T-helper 1 cell (primary cell): ENCODE measurements at places on chromosomes 6 and 20.
A peak's percentile ranks its signal among the peaks of the same experiment; 100 is the strongest.

DNA sequence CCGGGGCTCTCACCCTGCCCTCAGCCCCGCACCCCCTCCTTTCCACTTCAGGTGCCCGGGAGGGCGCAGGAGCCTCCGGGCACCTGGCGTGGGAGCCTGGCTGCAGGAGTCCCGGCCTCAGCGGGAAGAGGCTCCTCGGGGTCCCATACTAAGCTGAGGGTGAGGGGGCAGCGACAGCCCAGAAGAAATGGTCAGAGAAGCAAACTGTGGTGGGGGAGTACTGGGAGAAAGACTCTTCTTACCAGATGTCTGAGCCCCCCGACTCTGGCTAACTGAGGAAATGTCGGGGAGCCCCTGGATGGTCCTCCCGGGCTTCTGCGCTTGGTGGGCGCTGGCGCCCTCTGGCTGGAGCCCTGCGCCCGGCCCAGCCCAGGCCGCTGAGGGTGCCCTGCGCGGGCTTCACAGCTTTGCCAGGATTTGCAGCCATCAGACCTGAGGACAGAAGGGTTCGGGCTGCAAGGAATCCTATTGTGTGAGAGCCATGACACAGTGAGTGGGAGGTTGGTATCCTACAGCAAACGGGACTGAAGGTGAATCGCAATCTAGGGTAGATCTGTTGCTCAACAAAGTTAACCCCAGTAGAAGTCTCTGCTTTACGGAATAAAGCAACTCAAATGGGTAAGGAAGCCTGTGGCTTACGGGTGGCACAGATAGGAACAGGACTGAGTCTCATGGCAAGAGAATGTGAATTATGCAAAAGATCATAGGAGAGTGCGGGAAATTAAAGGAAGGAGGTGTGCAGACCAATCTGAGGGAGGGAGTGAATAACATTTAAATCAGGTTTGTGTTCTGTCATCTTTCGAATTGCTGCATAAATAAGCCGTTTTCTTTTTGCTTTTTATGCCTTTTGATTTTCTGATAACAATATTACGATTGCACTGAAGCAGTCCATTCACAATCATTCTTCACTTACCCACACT lies 639 bp upstream of the RCAN2 start:
- peak; percentile 9 for DNase-seq

- no peak for DNase-seq
These were observed 28.0 kb upstream of the ANGPT4 start for GRCh38 chr20:944148-944547.

- DNase-seq = no peak
These were observed 1.5 kb upstream of the ADNP start for GRCh38 chr20:50932691-50933280.

GRCh38 chr6:68226460-68226859 lies 408.6 kb upstream of the ADGRB3 start:
- no peak for DNase-seq

GRCh38 chr6:53011979-53012378 lies 16.9 kb upstream of the GSTA4 start:
- no peak for DNase-seq

DNA sequence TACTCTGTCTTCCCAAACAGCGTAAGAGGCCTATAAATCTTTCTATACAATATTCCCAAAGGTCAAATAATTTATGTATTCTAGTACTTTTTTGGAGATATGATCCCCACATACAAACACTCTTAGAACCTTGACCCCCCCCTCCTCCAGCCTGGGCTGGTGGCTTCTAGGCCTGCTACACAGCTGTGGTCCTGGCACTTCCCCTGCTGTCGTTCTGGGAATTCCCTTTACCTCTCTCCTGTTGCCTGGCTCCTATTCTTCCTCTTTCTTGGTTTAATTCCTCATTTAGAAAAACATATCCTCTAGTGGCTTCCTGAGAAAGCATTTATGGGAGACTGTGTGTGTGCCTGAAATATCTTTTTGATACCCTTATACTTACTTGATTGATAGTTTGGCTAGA lies 4.1 kb upstream of the TXLNB start:
- no peak for DNase-seq

DNA sequence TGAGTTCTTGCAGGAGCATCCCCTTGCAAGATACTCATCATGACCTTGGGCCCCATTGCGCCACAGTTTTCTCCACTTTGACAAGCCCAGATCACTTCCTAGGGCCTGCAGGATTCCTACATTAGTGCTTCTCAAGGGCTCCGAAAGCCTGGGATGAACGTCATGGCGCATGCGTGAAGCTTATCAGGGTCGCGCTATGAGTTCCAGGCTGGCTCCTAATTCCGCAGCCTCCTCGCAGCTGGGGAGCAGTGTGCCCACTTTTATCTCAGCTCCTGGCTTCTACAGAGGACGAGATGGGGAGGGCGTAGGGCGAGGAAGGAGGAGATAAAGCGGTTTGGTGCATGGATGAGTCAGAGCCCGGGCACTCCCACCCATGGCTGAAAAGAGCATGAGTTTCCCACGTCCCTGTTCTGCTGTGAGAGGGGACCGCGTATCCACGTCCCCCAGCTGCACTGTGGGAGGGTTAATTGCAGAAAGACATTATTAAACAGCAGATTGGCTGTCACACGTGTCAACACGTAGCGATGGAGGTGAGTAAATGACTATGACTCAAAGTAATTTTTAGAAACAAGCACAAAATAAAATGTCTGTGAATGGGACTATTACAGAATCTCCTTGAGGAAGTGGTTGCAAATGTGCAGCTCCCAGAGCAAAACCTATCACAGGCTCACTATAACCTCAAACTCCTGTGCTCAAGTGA lies 72.9 kb upstream of the DSP start:
- no peak for DNase-seq

- no peak for DNase-seq
These were observed 783.7 kb downstream of the FRK start for GRCh38 chr6:115276881-115277565.

- DNase-seq = no peak
These were observed 231.3 kb downstream of the TFAP2C start for GRCh38 chr20:56860413-56860812.

DNA sequence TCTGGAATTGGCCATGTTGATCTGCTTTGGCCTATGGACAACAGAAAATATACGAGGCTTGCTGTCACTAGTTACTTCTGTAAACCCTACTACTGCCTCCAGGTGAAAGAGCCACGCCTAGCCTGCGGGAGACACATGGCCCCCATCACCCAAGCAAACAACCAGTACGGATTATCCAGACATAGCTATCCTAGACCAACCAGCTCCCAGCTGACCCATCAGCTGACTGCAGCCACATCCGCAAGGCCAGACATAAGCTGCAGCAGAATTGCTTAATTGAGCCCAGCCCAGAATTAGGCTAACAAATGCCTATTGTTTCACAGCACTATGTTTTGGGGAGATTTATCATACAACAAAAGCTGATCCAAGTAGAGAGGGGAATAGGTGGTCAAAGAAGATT lies 13.5 kb downstream of the REV3L start:
- no peak for DNase-seq

DNA sequence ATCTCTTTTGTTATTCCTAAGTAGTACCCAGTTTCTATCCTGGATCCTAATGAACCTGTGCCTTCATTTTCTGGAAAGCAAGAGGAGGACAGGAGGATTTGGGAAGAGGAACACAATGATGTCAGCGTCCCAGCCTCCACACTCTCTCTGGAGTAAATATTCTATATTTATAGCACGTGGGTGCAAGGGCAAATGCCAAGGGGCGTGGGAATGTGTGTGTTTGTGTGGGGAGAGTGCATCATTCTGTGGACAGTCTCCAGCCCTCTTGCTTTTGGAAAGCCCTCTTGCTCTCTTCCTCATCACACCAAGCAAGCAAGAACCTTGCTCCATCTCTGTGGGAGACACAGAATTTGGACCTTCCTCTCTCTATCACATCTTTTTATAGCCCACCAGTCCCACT lies 103.2 kb upstream of the EMILIN3 start:
- no peak for DNase-seq

GRCh38 chr6:30964075-30964474 lies 19.4 kb upstream of the MUC21 start:
- no peak for DNase-seq

GRCh38 chr20:10978019-10978702 lies 304.4 kb upstream of the JAG1 start:
- DNase-seq = no peak

GRCh38 chr20:34907616-34908469 lies 31.4 kb downstream of the ACSS2 start:
- no peak for DNase-seq

- DNase-seq = no peak
These were observed 305.3 kb downstream of the CLIC5 start for GRCh38 chr6:45710304-45710821.

DNA sequence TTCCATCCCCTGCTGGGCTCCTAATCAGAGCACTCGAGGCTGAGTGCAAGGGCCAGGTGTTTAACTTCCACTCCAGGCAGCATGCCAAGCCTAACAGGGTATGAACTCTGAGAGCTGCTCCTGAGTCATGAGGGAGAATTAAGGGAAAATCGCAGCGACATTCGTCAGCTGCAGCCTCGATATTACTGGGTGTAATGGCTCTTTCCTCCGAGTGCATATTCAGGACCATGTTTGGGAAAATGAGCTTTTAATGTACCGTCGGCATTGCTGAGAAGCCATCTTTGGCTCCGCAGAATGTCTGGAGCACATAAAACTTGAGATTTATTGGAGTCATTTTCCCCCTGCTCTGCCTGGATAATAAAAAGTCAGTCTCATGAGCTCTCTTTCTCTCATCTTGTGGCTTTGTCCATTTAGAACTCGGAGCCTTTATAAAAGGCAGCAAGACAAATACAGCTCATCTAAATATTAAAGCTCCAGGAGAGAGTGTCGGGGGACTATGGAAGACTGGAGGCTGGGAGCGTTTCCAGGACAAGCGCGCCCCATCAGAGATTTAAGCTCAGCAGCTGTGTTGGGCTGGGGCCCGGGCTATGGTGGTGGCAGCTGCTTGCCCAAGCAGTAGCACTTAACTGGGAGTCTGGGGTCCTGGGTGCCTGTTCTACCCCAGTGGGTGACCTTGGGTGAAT lies 103.7 kb downstream of the TOX2 start:
- no peak for DNase-seq

- DNase-seq = no peak
These were observed 122.3 kb upstream of the PMEPA1 start for GRCh38 chr20:57831993-57832585.

DNA sequence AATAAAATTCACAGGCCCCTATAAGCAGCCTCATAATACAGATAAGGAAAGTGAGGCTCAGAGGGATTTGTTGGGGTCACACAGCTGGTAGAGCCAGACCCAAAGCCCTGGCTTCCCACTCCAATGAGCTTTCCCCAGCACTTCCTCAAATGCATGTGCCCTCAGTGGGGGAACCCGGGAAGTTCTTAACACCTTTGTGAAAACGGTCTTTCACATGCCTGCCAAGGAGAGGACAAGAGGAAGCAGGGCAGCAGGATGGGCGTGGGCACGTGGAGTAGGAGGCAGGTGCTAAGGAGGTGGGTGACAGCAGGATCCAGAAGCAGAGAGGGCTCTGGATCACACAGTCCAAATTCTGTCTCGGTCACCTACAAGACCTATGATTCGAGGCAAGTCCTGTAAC lies 598 bp downstream of the PI16 start:
- DNase-seq = no peak

DNA sequence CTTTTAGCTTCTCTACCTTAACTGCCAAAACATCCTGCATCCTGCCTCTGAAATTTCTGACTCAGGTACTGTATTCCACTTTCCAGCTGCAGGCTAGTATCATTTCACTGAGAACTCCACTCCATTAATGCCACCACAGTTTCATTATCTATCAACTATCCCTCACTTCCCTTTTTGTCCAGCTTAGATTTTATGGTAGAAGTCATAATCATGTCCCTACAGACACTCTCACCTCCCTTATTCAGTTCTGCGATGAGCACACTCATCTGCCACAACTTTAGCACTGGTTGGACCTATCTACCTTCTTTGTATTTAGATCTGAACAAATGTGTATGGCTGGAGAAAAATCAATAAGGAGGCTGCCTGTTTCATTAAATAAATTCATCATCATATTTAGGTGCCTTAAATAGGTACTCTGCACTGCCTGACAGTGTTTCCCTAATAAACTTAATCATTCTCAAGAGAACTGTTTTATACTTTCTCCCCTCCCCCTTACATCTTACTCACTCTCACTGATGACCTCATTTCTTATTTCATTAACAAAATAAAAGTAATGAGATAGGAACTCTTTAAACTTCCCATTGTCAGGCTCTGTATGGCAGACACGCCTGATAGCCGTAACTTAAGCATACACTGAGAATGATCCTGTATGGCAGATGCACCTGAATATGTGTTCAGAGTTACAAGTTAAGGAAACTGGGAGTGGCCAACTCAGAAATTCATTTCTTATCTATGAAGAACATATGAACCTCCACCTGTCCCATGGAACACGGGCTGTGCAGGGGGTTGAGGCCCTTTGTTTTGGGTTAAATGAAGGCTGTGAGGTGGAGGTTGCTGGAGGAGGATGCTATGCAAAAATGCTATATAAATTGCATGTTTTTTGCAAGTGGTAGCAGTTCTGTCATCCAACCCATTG lies 95.3 kb upstream of the MAN1A1 start:
- no peak for DNase-seq

DNA sequence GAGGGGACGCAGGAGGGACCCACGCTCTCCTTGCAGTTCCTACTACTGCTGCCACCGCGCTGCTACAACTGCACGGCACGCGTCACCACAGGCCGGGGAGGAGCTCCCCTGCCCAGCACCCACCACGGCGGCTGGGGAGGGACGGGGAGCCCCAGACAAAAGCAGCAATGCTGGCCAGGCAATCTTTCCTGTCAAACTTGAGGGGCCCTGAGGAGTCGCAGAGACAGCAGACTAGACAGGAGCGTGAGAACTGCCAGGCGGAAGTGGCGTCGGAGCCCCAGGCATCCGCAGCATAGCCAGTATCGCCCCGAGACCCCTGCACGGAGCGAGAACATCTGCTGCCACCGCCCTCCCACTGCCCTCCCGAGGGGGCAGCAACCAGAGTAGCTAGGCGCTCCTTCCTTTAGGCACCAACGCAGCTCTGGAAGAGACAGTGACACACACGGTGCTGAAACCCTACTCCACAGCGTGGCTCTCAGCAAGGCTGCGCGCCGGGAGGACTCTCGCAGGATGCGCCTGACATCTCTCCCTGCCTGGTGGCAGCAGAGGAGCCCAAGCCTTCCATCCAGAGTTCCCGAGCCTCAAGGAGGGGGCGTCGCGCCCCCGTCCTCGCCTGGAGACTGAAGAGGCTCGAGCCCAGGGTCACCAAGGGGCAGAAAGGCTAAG lies 2.2 kb downstream of the TAF4 start:
- DNase-seq = no peak

DNA sequence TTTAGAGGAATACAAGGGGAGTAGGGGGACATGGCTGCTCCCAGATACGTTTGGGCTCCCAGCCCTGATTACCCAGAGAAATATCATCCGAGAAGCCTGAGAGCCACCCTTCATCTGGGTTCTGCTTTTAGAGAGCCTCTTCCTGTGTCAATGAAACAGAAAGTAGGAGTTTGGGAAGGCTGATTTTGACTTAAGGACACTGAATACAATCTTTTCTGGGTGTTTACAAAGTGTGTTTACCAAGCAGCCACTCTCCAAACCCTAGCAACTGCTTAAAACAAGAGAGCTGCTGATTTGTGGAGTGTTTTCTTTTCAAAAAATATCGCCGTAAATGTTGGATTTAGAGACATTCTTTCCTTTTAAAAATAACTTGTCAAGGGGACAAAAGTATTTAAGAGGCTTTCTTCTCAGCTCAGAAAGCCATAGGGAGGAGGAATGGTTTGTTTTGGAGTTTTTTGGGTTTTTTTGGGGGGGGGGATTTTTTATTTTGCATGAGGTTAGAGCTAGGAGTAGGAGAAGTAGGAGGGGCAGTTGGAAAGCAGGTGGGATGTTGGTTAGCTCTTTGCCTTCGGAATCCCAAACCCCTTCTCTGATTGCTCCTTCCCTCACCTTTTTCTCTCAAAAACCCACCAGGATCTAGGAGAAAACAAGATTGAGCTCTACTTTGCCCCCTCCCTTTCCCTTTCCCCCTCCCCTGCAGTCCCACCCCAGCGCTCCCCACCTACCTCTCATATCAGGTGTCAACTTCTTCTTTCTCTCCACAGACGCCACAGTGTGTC lies 12.4 kb downstream of the MAFB start:
- DNase-seq = no peak
